ENCODE measurements at places on chromosomes 5 and 9.

DNA sequence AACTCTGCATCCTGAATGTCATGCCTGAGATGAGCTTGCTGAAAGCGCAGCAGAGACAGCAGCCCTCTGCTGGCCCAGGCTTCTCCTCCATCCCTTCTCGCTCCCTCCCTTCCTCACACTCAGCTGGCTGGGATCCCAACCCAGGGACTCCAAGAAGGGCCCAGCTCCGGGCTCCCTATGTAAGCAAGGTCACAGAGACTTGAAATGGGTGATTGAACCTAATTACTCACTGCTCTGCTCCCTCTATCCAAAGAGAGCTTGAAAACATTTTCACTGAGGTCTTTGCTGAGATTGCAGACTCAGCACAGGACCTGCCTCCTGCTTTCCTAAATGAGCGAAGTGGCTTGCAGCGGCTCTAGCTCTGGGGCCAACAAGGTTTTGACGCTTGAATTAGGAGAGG lies 42.8 kb downstream of the RAPGEF1 start:
- DNase-seq: peak; percentile 42

- DNase-seq: no peak
Observed at GRCh38 chr5:144284931-144285502, 114.3 kb downstream of the KCTD16 start.

DNA sequence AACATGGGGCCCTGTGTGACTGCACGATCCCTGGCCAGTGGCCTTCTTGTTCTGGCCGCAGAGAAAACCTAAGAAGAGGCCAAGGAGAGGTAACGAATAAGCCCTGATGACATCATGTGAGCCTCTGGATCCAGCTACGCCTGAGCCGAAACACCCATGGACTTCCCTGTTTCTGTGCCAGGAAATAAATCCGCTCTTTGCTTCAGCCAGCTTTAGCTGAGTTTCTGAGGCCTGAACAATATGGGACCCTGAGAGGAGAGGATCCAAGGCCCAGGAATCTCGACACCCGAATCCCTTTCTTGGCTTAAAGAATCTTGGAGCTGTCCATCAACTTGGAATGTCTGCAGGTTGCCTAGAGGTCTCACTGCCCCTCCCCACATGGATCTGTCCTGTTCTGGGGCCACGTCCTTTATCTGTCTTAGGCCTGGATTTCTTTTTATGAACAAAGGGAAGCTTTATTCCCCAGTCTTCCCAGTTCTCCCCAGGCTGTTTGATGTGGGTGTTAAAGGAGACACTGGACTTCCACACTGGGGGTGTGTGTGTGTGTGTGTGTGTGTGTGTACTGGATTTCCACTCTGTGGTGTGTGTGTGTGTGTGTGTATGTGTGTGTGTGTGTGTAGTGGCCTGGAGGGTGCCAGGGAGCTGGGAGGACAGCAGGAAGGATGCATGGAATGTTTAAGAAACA lies 13.7 kb downstream of the IER5L start:
- DNase-seq: no peak

- no peak for DNase-seq
Observed at GRCh38 chr5:96597438-96598020, 64.6 kb upstream of the CAST start.

GRCh38 chr9:83544002-83544698 lies 5.9 kb upstream of the FRMD3 start:
- peak; percentile 65 for DNase-seq

- no peak for DNase-seq
Observed at GRCh38 chr9:16718952-16719351, 151.5 kb downstream of the BNC2 start.

GRCh38 chr5:126917918-126918614 lies 112.3 kb downstream of the MARCHF3 start:
- peak; percentile 89 for DNase-seq

DNA sequence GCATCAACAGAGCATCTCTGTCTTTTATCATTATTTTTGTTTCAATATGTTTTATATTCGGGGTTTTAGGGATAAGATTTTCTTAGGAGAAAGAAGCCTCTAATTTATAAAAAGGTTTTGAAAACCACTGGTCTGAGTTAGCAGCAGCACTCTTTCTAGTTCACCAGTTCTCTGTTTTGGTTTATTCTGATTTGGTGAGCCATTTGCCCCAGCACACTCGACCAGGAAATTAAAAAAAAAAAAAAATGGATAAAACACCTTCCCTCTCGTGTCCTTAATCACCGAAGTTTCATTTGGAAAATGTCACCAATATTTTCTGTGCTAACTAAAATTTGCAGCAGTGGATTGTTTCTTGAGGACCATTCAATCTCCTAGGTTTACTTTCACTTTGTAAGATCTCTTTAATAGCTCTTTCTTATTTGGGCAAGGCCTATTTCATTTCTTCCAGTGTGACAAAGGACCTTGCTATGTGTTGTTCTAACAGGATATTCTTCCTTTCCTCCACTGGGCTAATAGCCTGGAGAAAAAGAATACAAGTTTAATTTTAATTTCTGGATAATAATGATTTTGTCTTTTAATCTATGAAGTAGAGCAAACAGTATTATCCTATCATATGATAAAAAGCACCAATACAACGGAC lies 57.8 kb upstream of the ANXA1 start:
- DNase-seq: no peak

- DNase-seq: no peak
Observed at GRCh38 chr5:29193972-29194371, 1999.5 kb upstream of the CDH6 start.

GRCh38 chr9:69174616-69175463 lies 763 bp downstream of the TJP2 start:
- peak; percentile 56 for DNase-seq

- DNase-seq: no peak
Observed at GRCh38 chr9:13529321-13530104, 250.0 kb upstream of the MPDZ start.

- DNase-seq: no peak
Observed at GRCh38 chr5:117859176-117859575, 1129.2 kb downstream of the DTWD2 start.

GRCh38 chr9:1355656-1356055 lies 305.5 kb downstream of the DMRT2 start:
- DNase-seq: no peak

GRCh38 chr9:4066120-4066519 lies 233.7 kb downstream of the GLIS3 start:
- no peak for DNase-seq

GRCh38 chr5:119171686-119172085 lies 100.8 kb downstream of the DMXL1 start:
- no peak for DNase-seq

Data from SK-N-DZ (cell line).